ENCODE measurements at places on chromosomes 6 and 20.

DNA sequence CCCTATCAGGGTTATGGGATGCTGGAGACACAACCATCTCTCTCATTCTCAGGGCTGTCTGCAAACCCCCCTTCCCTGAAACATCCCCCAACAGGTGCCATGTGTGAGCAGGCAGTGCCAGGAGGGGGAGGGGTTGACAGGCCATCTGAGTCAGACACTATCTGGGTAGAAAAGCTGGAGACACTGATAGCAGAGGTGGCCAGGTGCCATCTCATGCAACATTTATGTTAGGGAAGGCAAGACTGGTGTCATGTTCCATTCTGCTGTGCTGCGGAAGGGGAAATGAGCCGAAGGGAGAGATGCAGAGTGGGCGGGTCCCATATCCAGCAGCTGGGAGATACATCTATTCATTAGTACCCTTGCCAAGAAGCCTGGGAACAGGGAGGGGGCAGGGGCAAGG, 3.5 kb downstream of the LHFPL5 start:
- DNase-seq: no peak

DNA sequence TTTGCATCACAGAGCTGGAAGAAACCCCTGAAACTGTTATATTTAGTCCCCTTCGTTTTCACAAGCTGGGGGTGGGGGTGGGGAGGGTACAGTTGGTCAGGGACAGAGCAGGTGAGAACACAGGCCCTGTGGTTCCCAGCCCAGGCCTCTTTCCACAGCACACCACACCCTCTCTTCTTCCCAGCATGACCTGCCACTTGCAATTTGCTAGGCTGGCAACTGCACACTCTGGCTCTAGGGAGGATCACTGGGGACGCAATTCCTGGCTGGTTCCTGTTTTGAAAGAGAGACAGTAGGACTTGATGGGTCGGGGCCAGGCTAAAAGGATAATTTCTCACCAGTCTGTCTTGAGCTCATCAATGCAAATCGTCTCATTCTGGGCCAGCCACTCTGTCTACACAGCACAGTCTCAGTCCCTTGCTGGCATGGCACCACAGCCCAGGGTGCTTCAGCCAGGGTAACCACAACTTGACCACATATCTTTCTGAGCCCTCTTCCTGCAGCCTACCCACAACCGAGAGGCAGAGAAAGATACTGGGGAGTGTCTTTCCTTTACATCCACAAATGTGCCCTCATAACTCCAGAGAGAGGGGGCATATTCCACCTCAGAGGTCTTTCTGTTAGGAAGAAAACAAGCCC, 41.7 kb upstream of the EMILIN3 start:
- no peak for DNase-seq

GRCh38 chr6:120869397-120869796, 464.9 kb downstream of the TBC1D32 start:
- DNase-seq: no peak

DNA sequence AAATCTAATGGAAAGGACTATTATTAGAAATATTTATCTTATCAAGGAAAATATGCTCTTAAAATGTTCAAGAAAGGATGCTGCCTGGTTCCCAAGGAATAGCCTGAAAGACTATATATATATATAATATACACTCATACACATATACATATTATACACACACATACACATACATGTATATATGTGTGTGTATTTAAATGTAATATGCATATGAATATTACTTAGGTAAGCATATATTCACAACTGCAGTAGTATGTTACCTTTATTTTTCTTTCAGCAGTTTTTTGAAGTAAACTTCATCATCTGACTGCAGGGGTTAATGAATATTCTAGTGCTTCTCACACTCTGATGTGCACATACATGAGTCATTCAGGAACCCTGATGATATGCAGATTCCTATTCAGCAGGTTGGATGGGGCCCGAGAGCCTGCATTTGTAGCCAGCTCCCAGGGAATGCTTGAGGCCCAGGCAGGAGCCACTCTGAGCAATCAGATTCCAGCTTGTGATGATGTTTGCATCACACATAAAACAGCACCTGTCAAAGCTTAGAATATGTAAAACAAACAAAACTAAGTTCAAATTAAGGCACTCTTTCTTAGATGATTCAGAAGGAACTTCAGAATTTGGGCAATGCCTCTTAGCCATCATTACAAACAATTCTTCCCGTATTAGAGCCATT, 16.1 kb downstream of the MYLK4 start:
- no peak for DNase-seq

DNA sequence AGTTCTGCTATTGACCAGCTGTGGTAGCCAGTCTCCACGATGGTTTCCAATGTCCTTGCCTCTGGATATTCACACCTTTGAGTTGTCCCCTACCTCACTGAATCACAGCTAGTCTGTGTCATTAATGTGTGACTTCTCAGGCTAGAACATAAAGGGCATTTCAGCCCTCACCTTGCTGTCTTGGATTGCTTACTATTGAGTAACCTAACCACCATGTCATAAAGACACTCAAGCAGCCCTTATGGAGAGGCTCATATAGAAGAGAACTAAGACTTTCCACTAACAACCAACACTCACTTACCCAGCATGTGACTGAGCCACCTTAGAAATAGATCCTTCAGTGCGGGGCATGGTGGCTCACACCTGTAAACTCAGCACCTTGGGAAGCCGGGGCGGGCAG, 19.1 kb upstream of the ABCC10 start:
- no peak for DNase-seq

- peak; percentile 24 for DNase-seq
Observed at GRCh38 chr6:154824076-154824475, 90.9 kb downstream of the SCAF8 start.

- no peak for DNase-seq
Observed at GRCh38 chr20:34396408-34396807, 33.3 kb downstream of the ITCH start.

DNA sequence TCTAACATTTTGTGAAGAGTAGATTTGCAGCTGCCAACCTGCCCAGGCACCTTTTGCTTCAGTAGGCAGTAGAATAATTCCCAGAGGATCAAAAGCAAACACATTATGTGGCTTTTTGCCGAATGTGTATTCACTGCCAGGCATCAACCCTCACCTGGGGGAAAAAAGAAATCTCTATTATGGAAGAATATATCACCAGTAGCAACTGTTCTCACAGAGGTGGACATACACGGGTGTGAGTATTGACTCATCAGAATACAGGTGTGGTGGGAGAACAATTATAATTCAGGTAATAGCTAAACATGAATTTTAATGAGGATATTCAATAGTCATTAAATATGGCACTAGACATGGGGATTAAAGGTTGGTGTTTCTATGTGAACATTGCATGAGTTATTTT, 910.7 kb downstream of the TFAP2A start:
- DNase-seq: no peak

GRCh38 chr20:57842720-57843119, 132.9 kb upstream of the PMEPA1 start:
- no peak for DNase-seq

DNA sequence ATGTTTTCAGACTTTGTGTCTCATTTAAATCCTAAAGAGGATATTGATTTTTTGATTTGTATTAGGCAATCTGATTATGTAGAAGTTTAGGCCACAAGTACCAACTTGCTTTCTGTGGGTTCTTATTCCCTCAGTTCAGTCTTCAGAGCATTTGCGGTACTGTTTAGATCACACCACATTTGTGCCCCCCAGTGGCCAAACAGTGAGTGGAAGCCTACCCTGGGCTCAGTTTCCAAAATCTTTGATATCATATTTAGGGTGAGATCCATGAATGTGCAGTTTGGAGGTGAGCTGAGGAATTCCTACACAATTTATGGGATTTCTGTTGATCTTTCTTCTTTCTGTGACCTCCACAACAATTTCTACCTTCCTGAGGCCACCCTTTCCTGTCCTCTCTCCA, 92.3 kb upstream of the FUT9 start:
- DNase-seq: no peak

DNA sequence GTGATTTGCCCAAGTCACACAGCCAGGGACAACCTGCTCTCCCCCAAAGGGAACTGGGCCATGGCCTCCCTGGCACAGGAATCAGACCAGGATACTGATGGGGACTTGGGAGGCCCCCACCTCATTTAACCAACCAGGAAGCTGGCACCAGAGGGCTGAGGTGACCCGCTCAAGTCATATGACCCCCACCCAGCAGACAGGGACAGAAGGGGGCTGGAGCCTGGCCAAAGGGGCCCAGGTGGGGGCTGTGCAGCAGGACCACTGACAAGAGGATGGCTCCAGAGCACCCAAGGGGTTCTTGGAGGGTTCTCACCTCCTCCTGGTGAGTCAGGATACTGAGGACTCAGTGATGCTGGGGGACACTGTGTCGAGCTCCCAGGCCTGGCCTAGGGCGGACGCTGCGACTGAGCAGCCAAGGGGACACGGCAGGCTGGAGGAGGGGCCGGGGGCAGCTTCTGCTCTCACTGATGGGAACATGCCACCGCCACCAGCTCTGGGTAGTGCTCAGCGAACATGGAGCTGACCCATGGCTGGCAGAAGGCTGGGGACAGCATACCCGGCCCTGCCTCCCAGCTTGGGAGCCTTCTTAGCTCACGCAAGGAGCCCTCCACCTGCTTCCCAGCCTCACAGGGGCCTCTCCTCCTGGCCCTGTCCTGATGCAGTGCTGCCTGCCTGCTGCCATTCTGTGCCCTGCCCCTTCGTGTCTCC, 1.2 kb downstream of the CST7 start:
- no peak for DNase-seq

- DNase-seq: no peak
Observed at GRCh38 chr6:125717120-125717731, 32.2 kb upstream of the HEY2 start.

DNA sequence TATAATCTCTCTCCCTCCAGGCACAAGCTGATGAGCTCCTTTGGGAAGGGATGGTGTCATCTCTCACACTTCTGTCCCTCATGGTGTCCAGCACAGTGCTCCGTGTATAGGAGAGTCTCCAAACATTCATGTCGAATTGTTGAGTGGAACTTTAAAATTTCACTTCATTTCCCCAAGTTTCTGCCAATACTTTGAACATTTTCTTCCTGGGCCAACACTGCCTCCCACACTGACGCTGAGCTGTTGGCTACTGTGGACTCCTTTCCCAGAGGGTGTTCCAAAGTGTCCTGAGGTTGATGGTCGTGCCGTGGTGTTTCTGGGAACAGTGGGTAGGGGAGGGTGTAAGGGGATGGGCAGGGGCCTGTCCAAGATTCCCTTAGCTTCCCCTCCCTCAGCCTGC, 122.7 kb downstream of the TIAM2 start:
- DNase-seq: no peak

DNA sequence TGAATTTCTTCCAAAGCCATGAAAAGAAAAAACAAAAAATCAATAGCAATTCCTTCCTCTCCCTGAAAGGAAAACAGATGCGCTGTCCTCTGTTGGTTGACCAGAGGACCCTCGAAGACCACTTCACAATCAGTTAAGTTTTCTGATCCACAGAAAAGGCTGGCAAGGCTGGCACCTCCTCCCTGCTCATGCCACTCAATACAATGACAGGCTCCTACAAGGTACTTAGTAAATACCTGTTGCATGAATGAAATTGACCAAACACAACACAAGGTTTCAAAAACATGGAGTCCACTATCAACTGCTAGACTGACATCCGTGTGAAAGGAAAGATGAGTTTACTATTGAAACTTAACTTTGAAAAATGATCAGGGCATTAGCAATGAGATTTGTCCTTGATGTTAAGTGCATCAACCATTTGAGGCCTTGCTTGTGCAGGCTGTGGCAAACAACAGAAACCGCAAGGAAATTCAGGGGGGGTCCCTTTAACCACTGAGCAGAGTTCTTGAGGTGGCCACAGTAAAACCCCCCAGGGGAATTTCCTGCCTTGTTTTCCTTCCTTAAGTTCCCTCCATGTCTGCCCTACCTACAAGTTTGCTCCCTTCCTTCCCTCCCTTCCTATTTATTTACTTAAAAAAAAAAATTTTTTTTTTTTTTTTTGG, 27.9 kb upstream of the RTF2 start:
- peak; percentile 46 for DNase-seq

- no peak for DNase-seq
Observed at GRCh38 chr6:156902782-156903181, 125.6 kb downstream of the ARID1B start.

- DNase-seq: no peak
Observed at GRCh38 chr20:46894579-46894958, at the start of gene EYA2. Gene EYA2 (plus strand): TSS chr20:46894843. CDS start chr20:46990011, 95,168 bp downstream.

- DNase-seq: no peak
Observed at GRCh38 chr20:1015181-1015580, 13.1 kb upstream of the RSPO4 start.

DNA sequence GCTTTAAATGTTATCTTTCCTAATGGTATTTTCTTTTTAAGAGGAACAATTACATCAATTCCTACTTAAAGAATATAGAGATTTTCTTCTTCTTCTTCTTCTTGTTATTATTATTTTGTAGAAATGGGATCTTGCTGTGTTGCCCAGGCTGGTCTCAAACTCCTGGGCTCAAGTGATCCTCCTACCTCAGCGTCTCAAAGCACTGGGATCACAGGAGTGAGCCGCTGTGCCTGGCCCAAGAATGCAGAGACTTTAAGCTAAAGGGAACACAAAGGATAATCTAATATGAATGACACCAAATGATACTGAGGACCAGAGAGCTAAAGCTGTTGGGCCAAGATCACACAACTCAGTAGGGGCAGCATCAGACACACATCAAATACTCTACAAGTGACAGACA, 87.4 kb upstream of the FOXQ1 start:
- no peak for DNase-seq

GRCh38 chr6:43127877-43128276, 43.2 kb upstream of the SRF start:
- DNase-seq: peak; percentile 63

DNA sequence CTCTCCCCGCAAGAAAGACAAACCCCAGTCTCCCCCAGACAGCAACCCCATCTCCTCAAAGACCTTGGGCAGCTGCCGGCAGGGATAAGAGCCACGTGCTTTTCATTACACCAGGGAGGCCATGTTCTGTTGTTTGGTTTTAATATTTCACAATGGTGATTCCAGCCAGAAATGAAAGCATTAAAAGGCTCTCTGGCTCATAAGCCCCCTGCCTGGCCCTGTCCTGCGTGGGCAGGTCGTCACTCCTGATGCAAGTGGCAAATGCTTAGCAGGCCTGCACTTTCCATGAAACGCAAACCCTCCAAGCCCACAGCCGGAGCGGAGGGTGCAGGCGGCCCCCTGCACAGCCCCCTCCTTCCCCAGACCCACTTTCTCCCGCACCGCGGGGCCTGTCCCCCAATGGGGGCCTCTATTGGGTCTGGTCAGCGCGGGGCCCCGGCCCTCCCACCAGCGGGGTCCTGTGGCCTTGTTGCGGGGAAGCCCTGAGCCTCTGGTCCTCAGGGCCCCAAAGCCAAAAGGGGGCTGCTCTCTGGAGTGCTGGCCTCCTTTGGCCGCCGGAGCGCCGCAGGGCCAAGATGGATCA, 77.2 kb downstream of the TMEM242 start:
- peak; percentile 39 for DNase-seq

All from EH (cell line).